ENCODE measurements at places on chromosomes 12 and 14. TPM values are rescaled to one million over a fixed set of nuclear protein-coding genes. Genes with fewer than 3 reads are reported as not detected.

- no peak for DNase-seq
Observed at GRCh38 chr14:95290871-95291431, 28.8 kb downstream of the CLMN start.

DNA sequence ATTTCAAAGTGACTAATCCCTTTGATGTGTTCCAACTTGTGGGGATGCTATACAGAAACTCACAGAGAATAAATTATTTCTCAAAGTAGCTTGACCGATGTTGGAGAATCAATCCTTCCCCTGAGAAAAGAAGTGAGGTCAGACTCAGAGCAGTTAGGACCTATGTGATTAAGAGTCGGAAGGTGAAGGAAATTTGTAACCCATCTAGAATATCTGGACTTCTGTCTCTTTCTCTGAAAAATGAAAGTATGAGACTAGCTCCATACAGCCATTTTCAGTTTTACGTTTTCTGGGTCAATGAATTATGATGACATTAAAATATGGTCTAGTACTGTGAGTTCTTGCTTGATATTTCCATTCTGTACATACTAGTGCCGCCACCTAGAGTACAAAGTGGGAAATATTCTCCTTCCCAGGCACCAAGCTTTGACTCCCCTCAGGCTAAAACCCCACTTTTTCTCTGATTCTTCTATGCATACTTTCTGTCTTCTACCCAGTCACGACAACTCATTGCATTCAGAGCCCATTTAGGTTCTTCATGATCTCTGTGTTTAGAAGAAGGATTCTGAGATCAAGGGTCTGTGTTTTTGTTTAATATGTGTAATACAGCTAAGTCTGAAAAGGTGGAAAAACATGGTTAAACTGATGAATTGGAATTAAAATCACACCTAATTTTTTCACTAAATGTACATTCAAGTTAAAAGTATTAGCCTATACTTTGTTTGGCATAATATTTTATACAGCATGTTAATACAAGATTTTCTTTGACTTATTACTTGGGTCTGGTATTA lies 6.9 kb upstream of the NTS start:
- DNase-seq, result peak; percentile 26

EIF5 gene
- total RNA-seq, result 128 TPM

- DNase-seq, result no peak
Observed at GRCh38 chr14:39367387-39367751, 64.9 kb downstream of the FBXO33 start.

- DNase-seq, result no peak
Observed at GRCh38 chr14:63663428-63664341, 22.0 kb upstream of the WDR89 start.

DNA sequence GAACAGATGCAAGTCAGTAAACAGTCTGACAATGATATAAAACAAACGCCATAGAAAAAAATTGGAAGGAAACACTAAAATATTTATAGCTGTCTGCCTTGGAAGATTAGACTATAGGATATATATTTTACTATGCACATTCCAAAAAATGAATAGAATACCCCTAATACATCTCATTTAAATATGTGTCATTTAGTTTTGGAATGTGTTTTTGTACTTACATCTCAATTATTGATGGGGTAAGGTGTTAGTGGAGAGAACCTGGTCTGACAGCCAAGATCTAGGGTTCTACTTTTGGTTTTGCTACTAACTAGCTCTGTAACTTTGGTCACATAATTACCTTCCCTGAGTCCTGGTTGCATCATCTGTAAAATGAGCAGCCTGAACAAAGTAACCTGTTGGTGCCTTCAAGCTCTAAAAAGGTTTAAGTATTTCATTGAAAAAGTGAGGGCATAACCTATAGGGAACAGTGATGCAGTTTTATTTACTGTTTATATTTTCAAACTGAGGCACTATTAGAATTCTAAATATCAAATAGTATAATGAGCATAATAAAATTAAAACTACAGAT lies 28.6 kb upstream of the SLC6A13 start:
- DNase-seq, result no peak

RHOJ gene
- total RNA-seq, result 36.9 TPM

DNA sequence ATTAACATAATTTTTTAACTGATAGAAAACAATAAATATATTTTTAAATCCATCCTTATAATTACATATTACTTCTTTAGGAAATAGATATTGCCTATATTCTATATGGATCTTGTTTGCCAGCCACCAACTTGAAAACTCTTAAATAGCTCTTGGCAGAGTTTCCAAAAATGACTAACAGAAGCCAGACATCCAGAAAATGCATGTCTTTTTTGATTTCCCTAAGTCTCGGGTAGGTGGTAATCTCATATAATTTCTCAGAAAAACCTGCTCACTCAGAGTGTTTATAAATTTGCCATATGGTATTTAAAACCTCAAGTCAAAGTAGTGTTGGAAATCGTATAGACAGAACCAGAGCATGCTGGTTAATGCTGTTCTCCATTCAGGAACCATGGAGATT lies 360.4 kb upstream of the FOXG1 start:
- DNase-seq, result no peak

CBLN3 gene
- 1.8 TPM for total RNA-seq

POTEG gene
- total RNA-seq, result not detected

DNA sequence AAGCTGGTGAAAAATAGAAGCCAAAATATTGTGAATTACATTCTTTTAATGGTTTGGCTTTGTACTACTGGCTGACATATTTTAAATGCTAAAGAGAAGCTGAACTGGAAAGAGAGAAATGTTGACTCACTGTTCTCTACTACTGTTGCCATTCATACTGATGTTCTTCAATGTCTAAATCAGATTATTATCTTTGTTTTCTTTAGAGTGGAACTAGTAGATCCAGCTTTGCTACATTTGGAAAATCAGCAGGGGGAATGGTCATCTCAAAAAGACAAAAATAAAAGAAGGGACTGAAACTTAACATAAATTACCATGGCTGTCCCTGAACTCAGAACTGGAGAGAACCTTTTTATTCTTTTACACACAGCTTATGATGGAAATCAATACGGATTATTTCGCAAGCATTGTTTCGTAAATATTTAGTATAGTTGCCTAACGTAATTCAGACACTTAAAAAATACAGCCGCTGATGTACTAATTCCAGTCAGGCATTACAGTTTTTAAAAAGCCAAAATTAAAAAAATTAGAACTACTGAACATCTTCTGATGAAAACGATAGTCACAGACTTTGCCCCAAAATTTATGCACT lies 76.3 kb upstream of the OTX2 start:
- DNase-seq, result no peak

WIF1 gene
- total RNA-seq, result 2.9 TPM

Measured in urinary bladder (tissue), 4 donors.